Left ventricle myocardium inferior (tissue), 1 donor: ENCODE measurements at places on chromosomes 1 and 21. TPM values are rescaled to one million over a fixed set of nuclear protein-coding genes. Genes with fewer than 3 reads are reported as not detected.

The MAP10 gene
- 3.2 TPM for total RNA-seq

The OLFM3 gene
- total RNA-seq: not detected

The PKP1 gene
- total RNA-seq: 0.38 TPM

The TNFRSF9 gene
- total RNA-seq: not detected

DNA sequence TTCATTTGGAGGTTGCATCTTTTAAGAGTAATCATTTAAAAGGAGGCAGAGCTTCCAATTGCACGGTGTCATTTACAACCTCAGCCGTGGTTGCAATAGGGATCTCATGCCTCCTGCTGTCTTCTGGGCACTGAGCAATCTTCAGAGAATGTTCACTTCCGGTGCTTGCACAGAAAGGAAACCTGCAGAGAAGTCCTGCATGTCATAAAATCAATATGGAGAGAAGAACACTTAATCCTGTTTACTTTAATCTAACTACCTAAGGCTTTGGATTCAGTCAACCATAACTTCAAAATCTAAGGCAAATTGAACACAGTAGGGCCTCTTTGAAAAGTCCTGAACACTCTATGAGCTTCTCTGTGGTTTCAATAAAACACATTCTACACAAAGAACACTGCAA, 11.3 kb upstream of the MAP10 start:
- H3K27me3 ChIP-seq: no peaks in the 10 kb centered on the region
- no peak overlapping the region for H3K27ac ChIP-seq
- peaks cover 39% of the 10 kb centered on the region for H3K4me1 ChIP-seq
- no peaks in the 10 kb centered on the region for H3K36me3 ChIP-seq
- H3K4me3 ChIP-seq: no peak overlapping the region
- DNase-seq: no peak

DNA sequence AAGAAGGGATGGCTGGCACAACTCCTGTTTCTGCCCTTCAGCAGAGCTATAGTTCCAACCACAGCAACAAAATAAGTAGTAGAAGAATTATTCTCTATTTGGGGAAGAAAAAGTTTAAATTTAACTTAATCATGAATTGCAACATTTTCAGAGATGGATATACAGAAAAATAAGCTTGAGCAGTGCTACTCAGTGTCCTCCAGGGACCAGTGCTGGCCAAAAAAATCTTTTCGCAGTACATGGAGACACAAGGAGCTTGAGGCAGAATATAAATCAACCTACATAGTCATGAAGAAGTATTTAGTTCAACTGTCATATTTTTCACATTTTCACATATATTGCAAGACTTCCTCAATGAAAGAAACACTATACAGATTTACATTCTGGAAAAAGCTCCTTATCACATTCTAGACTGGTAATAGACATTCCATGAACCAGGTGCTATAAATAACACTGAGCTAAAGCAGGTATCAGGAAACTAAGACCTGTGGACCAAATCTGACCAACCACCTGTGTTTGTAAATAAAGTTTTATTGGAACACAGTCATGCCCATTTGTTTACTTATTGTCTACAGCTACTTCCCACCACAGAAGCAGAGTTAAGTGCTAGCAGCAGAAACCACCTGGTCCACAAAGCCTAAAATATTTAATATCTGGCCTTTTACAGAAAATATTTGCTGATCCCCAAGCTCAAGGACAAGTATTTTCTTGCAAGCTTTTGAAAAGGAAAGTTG, 101.9 kb downstream of the RGS21 start:
- no peak overlapping the region for H3K4me3 ChIP-seq
- no peaks in the 10 kb centered on the region for H3K4me1 ChIP-seq
- no peaks in the 10 kb centered on the region for H3K27me3 ChIP-seq
- no peaks in the 10 kb centered on the region for H3K36me3 ChIP-seq
- H3K27ac ChIP-seq: no peak overlapping the region
- DNase-seq: no peak

- DNase-seq: no peak
- peak overlapping the region; percentile 69 for H3K27ac ChIP-seq
- H3K27me3 ChIP-seq: no peaks in the 10 kb centered on the region
- no peaks in the 10 kb centered on the region for H3K36me3 ChIP-seq
- no peak overlapping the region for H3K4me3 ChIP-seq
Measured at GRCh38 chr21:16476056-16476825, 746.5 kb downstream of the USP25 start.

GRCh38 chr1:43101061-43101460, 71.0 kb downstream of the EBNA1BP2 start:
- peak; percentile 29 for DNase-seq
- H3K27me3 ChIP-seq: no peaks in the 10 kb centered on the region
- no peaks in the 10 kb centered on the region for H3K36me3 ChIP-seq
- no peak overlapping the region for H3K27ac ChIP-seq
- no peak overlapping the region for H3K4me3 ChIP-seq

DNA sequence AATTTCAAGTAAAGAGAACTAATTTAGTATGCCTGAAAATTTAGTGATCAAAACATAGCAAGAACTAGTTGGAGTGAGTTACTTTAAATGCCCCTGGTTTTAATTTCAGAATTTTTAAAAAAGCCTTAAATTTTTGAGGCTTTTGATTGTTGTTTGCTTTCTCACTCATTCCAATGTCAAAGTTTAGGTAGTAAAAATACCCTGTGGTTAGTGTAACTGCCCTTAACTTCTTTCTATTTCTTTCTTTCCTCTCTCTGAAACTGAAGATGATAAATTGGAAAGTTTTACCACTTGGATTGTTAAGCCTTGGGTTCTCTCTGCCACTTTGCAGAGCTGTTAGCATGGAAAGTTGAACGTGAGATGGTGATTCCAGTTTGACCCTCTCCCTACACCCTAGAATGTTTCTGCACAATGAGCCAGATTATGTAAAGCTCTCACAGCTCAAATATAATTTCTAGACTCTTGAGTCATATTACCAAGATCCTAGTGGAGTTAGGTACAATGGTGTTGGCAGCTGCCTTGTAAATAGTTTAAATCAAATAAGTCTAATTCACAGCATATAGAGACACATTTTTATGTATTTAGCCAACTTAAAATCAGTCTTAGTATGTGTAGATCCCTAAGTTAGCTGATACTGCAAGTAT, 192.4 kb upstream of the SGIP1 start:
- H3K36me3 ChIP-seq: no peaks in the 10 kb centered on the region
- DNase-seq: no peak
- peak overlapping the region; percentile 4 for H3K27ac ChIP-seq
- H3K27me3 ChIP-seq: no peaks in the 10 kb centered on the region
- peaks cover 88% of the 10 kb centered on the region for H3K4me1 ChIP-seq

DNA sequence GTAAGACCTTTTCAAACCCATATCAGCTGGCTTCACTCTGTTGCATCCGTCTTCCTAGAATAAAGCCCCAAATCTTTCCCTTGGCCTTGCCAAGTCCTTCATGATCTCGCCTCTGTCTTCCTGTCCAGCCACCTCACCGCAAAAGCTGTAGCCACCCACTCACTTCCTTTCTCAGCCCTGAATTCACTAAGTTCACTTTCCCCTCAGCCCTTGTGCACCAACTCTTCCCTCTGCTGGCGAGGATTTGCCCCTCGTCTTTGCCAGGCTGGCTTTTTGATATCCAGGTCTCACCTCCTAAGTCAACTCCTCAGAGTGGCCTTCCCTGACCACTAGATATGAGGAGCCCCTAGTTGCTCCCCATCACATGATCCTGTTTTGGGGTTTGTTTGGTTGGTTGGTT, 3.9 kb upstream of the COL16A1 start:
- H3K4me1 ChIP-seq: peaks cover 31% of the 10 kb centered on the region
- no peak overlapping the region for H3K4me3 ChIP-seq
- no peaks in the 10 kb centered on the region for H3K36me3 ChIP-seq
- peaks cover 9% of the 10 kb centered on the region for H3K27me3 ChIP-seq
- no peak for DNase-seq

DNA sequence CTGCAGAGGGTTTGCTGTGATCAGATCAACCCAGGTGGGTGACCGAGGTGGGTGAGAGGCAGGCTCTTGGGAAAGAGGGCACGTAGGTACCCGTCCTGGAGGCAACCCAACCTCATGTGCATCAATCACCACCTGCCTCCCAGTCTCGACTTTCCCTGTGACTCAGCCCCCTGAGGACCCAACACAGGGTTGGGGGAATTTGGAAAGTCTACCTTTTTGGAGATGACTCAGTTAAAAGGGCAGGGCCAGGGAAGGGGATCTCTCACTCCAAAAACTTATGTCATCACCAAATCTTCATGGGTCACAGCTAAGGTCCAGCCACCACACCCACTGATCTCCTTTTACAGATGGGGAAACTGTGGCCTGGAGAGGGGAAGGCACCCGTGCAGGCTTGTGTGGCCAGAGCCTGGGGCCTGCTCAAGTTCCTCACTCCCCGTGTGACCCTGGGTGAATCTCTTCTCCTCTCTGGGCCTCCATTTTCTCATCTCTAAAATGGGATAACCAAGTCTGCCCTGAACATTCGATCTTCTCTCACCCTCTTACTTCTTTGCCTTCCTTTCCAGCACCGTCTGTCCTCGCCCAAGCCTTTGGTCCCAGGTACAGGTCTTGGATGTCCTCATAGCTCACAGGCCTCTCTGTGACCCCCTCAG, 34.6 kb upstream of the WNT4 start:
- H3K4me1 ChIP-seq: no peaks in the 10 kb centered on the region
- DNase-seq: no peak
- no peak overlapping the region for H3K27ac ChIP-seq
- H3K27me3 ChIP-seq: peaks cover 52% of the 10 kb centered on the region
